Stimulated activated CD4-positive, alpha-beta T cell treated with anti-CD3 and anti-CD28 coated beads, Interleukin-2, amount 100 ng/mL, for 24 hours (primary cell): ENCODE measurements at places on chromosomes 2 and 18.

- DNase-seq, result no peak
These were observed 52.9 kb downstream of the SLC9A2 start for GRCh38 chr2:102672107-102672776.

- DNase-seq, result no peak
These were observed 7.9 kb upstream of the COBLL1 start for GRCh38 chr2:164849506-164849905.

DNA sequence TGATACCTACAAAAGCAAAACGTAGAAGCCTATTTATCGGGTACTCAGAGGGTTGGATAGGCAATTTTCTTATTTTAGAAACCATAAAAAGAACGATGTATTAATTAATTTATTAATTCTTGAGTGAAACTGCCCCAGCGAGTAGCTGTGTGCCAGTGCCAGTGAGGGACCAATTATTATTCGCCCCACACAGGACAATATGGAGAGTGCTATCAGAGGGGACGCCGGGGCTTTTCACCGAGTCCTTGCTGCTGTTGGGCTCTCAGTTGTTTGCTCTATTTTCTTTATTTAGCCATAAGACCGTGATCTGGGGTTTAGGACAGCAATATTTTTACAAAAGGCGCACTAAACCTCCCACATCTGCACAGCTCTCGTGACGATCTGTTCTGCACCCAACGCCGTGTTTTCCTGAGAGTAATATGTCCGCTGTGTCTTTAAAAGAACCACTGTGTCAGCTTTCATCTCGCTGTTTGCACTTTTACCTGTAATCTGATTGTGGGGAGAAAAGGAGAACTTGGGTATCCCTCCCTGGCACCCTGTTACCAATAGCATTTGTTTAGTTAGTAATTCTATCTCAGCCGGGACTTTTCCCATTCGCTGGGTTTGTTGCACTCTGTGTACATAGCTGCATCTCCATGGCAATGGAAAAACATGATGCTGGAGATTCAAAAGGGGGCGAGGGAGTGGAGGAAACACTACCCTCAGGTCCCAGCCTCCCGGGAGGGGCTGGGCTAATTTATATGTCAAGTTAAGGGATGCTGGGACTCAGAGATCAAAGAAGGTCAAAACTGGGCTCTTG is 30.1 kb upstream of the ZNF516 start:
- no peak for DNase-seq

GRCh38 chr2:215895330-215895729 is 118.0 kb downstream of the MREG start:
- DNase-seq, result no peak

DNA sequence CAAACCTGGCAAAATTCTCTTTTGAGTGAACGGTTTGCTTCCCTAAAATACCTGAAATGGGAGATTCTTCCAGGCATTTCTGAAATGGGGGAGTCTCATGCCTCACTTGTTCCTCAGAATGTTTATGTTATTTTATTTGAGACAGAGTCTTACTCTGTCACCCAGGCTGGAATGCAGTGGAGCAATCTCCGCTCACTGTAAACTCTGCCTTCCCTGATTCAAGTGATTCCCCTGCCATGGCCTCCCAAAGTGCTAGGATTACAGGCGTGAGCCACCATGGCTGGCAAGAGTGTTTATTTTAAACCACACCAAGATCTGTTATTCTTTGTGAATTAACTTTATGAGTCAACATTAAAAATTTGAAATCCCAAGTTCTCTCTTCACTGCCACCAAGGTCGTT is 6.4 kb upstream of the FHL2 start:
- no peak for DNase-seq

GRCh38 chr18:27185025-27185763 is at the start of gene CHST9:
Gene CHST9 (minus strand): TSS chr18:27185308. CDS start chr18:27142809, 42,499 bp downstream.
- no peak for DNase-seq

DNA sequence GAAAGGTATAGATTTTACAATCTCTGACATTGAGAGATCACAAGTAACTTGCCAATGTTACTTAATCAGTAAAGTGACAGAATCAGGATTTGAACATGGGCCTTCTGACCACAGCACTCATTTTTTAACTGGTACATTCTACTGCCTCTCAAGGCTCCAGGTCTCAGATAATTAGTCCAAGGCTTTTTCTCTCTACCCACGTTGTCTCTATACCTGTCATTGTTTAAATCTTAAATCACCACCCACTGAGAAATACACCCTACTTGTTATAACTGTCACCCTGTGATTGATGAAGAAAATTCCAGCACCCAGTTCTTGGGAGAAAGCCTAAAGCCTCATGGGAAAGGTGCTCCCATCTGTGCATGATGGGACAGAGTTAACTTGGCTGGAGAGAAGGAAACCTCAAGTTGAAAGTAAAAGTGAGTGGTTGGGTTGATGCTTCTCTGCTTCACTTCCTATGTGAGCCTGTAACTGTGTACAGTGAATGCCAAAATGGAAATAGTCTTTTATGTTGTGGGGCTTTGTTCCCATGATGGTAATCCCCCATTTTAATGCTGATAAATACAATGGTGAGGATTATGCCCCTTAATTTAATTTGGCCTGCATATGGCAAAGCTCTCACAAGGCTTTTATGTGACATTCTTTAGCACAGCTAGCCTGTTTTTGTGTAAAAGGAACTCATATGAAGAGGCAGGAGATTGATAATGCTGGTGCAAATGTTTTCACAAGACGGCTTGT is 190.1 kb upstream of the SP5 start:
- DNase-seq, result no peak

GRCh38 chr18:80033181-80034067 is 810 bp upstream of the RBFA start:
- DNase-seq, result peak; percentile 67

DNA sequence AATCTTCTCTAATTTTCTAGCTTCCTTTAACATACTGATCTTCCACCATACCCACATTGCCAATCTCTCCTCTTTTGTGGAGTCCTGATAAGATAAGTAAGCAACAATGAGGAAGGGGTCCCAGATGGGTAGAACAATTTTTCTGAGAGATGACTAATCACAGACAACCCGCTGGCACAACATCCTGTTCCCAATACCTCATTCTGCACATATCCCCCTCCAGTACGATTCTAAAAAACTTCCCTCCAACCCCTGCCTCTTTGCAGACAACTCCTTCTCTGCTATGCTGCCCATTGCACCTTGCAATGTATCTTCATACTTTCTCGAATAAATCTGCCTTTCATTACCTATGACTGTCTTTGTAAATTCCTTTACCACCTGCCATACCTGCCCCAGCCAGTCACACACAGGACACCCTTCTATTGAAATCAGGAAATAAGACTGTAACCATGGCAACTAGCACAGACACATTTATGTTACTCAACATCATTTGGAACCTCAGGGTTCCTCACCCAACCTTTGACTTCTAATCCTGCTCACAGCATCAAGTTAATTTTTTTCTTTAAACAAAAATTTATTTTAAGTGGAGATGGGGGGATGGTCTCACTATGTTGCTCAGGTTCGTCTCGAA is 7.4 kb upstream of the EXOC6B start:
- DNase-seq, result no peak
